ENCODE measurements at places on chromosomes 6 and 20.

GRCh38 chr6:72783666-72784065, 161.8 kb downstream of the KCNQ5 start:
- peak; percentile 7 for DNase-seq

- peak; percentile 79 for DNase-seq
Measured at GRCh38 chr6:3356056-3356823, 97.5 kb downstream of the PSMG4 start.

DNA sequence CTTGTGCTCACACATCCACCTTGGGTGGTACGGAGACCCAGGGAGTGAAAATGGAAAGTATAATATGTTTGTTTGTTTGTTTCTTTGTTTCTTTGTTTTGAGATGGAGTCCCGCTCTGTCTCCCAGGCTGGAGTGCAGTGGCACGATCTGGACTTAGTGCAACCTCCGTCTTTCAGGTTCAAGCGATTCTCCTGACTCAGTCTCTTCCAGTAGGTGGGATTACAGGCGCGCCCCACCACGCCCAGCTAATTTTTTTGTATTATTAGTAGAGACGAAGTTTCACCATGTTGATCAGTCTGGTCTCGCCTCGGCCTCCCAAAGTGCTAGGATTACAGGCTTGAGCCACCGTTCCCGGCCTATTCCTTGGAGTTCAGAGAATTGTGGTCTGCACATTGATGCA, 115.4 kb downstream of the TRIM27 start:
- DNase-seq, result no peak

GRCh38 chr20:18001131-18001921, 32.5 kb downstream of the MGME1 start:
- peak; percentile 91 for DNase-seq

GRCh38 chr20:38021087-38021772, 12.0 kb downstream of the TTI1 start:
- peak; percentile 15 for DNase-seq

- no peak for DNase-seq
Measured at GRCh38 chr6:29933955-29934354, 8.4 kb upstream of the HLA-A start.

- DNase-seq, result no peak
Measured at GRCh38 chr6:484746-485145, 93.2 kb downstream of the IRF4 start.

GRCh38 chr6:135451617-135452190, 45.8 kb downstream of the AHI1 start:
- peak; percentile 14 for DNase-seq
